NCI-H187 (cell line): ENCODE measurements at places on chromosomes 3 and 15.

DNA sequence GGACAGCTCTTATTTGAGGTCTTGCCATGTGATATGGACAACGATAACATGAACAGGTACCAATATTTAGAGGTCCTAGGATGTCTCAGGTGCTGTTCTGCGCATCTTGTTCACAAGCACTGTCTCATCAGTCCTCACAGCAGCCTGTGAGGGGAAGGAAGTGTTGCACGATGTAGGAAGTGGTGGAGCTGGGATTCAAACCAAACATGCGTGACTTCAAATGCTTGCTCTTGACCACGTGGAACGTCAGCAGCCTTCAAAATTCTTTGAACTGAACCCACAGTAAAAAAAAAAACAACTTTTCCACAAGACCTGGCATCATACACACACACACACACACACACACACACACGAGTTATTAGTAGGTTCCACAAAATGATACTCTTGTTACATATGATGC, 153.4 kb upstream of the SMAD3 start:
- no peak for DNase-seq

DNA sequence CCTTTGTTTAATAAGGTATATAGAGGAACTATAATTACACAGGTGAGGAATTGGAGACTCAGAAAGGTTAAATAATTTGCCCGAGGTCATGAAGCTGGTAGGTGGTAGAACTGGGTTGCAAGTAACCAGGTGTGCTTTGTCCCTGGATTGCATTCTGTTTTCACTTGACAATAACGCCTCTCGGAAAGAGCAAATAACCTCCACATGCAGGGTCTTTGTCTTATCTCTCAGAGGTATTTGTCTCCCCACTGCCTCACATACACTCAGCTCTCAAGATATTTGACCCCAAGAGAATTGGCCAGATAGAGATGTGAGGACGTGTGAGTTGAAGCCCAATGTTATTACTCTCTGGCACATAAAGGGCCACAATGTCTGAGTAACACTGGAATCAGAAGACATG, 320.9 kb upstream of the ONECUT1 start:
- no peak for DNase-seq

DNA sequence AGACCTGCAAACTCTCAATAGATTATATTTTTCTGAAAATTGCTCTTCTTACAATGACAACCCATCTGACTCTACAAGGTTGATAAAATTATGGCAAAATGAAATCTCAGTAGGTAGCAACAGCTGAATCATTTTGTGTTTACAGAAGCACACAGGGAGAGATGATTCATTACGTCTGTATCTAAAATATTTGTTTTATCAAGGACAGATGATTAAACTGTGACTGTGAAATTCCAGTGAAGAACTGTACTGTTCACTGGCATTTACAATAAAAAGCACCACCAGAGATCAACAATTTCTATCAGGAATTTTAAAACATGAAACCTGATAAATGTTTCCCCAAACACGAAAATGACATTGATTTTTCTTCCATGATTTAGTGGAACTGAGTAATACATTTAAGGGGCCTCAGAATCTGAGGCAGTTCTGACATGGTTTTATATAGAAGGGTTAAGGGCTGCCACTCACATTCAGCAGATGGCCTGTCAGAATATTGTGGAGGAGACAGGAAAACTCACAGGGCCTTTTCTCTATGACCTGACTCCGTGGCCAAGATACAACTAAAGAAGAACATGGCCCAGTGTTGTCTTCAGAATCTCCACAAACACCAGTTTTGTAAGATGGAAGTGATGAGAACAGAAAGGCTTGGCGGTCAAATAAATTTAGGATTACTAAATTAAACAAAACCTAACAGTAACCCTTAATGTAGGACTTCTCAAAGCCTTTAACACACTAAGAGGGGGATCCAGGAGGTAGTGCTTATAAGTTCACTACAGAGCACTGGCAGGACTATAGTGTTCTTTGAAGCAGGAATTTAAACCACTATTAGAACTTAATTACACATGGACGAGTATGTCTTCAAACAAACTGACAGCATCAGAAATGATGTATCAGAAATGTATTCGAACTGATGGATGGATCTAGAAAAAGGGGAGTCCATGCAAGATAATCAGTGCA, 25.9 kb downstream of the RAD18 start:
- DNase-seq = no peak

DNA sequence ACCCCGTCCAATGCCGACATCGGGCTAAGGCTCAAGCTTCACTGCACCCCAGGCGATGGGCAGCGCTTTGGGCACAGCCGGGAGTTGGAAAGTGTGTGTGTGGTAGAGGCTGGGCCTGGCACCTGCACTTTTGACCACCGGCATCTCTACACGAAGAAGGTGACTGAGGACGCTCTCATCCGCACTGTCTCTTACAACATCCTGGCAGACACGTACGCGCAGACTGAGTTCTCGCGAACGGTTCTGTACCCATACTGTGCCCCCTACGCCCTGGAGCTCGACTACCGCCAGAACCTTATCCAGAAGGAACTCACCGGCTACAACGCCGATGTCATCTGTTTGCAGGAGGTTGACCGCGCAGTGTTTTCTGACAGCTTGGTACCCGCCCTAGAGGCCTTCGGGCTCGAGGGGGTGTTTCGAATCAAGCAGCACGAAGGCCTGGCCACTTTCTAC, 1.0 kb downstream of the PDE12 start:
- DNase-seq = no peak

DNA sequence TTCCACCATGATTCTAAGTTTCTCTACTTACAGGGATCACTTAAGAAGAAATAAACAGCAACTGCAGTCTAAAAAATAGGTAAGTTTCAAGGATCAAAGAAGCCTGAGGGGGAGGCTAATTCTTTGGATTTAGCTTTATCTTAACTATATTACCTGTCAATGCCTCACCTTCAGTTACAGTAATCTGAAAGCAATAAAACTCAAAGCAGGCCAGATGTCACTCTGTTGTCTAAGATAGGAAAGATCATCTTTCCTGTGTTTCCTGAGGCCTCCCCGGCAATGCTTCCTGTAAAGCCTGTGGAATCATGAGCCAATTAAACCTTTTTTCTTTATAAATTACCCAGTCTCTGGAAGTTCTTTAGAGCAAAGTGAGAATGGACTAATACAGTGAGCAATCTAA, 60.2 kb downstream of the NPTN start:
- no peak for DNase-seq

DNA sequence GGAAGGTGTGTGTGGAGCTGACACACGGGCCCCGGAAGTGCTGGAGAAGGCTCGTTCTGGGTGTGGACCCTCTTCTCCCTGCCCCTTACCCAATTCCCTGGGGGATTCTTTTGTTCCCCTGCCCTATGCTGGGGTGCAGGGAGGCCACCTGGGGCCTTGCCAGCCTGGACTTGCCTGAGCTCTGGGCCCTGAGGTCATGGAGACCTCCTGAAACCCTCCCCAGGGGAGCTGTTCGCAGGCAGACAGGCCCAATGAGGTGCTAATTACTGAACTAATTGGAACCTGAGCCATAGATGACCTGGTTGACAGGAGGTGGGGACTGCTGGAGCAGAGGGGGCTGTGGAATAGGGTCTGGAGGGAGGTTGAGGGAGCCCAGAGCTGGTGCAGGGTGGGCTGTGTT, 9.4 kb upstream of the C15orf39 start:
- no peak for DNase-seq

- DNase-seq = no peak
These were observed 205.4 kb upstream of the UBE2E1 start for GRCh38 chr3:23600167-23600871.

- no peak for DNase-seq
These were observed 7.6 kb upstream of the COL8A1 start for GRCh38 chr3:99630815-99631214.

DNA sequence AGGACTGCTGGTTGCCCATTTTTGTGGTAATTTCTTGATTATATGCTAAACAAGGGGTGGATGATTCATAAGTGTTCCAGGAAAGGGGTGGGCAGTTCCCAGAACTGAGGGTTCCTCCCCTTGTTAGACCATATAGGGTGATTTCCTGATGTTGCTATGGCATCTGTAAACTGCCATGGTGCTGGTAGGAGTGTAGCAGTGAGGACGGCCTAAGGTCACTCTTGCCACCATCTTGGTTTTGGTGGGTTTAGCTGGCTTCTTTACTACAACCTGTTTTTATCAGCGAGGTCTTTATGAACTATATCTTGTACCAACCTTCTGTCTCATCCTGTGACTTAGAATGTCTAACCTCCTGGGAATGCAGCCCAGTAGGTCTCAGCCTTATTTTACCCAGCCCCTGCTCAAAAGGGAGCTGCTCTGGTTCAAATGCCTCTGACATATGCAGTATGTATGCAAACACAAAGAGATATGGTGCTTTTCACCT, 46.2 kb downstream of the C3orf38 start:
- no peak for DNase-seq

GRCh38 chr3:58167431-58168351, 43.1 kb downstream of the DNASE1L3 start:
- no peak for DNase-seq

DNA sequence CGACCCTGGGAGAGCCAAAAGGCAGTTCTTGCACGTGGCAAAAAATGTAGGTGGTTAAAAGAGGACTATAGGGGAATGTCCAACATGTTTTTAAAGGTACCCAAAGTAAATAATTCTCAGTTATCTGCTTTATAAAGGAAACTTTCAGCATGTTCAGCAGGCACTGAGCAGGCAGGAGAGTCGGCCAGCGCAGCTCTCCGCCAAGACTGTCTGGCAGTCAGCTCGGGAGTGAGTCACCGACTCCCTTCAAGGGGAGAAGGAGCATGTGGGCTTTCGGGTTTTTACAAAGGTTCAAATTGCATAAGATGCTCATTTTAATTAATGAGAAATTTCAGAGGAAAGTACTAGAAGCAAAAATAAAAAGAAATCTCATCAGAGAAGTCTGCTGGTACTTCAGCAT, 7.0 kb downstream of the GABRA5 start:
- DNase-seq = no peak

DNA sequence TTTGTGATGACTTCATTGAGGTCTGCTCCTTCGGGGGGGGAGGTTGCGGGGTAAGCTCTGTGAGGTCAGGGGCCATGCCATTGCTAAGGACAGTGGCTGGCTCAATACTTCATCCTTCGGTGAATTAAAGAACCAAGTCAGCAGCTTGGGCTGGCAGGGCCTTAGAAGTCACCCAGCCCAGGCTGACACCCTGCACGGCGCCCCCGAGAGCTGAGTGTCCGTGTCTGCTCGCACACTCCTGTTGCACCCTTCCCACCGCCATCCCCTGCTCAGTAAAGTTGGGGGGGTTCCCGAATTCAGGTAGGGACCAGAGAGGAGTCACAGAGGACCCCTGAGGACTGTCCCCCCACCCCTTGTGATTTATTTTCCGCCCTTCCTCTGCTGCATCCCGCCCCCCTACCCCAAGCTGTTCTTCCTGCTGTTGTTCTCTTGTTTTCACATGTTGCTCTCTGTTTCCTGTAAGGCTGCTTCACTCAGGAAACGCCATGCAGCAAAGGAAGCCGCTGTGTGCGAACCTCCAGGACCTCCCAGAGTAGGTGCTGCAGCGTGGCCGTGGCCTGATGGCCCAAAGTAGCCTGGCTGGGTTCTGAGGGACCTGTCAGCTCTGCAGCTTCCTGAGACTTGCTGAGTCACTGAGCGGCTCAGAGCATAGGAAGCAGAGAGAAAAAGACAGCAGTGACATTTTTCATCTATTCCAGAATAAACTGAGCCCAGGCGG, 14.4 kb downstream of the EFCC1 start:
- DNase-seq = no peak

DNA sequence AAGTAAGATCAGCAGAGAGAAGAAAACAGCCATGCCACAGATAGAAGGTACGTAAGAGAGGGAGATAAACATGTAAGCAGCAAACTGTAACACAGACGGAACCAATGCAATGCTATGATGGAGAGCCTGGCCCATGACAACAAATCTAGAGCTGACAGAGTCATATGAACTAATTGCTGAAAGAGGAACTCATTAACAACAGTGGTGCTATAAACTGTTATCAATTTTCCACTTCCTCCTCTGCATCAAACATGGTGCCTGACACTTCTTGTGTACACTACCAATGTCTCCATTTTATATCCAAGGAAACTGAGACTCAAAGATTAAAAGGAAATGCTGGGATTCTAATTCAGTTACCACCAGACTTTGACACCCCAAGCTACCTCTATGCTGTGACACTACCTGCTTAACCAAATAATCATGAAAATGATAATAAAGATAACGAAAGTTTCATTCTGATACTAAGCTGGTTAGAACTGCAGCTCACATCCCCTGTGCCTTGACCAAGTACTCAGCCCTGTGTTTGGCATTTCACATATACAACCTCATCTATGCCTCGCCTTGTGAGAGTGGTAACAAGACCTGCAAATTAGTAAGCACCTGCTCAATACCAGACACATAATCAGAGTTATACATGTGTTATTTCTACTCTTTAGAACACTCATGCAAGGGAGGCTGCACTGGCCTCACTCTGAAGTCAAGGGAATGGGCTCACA, 79.3 kb downstream of the ANO10 start:
- DNase-seq = no peak

DNA sequence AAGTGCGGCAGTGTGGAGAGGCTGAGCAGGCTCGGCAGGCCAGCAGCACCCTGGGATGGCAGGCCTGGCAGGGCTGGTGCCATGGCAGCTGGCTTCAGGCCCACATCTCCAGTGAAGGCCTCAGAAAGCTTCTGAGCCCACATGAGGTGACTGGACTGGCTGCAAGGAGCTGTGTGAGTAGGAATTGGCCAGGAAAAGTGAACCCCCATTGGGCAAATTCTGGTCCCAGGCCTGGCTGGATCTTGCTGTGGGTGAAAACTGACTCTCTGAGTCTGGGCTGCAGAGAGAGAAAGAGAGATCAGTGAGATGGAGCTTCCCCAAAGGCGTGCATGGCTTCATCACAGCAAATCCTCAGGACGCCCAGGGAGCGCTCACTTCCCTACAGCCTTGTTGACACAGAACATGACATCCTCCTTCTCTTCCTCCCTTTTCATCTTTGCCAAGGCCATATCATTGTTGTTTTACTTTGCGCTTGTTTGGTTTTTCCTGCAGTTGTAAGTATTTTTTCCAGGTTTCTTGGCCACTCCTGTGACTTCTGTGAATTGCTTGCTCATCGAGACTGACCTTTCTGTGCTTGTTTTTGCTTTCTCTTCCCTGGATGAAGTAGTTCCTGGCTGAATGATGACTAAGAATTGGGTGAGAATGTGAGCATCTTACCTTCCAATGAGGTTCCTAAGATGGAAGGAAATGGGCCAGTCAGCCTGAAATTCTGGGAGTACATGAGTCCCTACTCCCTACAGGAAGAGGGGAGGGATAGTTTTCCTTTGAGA, 299.1 kb downstream of the TLE3 start:
- no peak for DNase-seq

DNA sequence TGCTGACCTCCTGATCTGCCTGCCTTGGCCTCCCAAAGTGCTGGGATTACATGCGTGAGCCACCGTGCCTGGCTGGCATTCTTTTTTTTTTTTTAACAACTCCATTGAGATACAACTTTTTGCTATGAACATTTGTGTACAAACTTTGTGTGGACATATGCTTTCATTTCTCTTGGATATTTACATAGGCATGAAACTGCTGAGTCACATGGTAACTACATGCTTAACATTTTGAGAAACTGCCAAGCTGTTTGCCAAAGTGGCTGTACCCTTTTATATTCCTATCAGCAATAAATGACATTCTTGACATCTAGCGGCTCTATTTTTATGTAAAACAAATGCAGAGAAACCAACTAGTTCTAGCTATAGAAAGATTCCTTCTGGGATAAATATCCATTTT, 8.7 kb upstream of the YEATS2 start:
- DNase-seq = no peak

GRCh38 chr3:122168044-122168443, 15.4 kb upstream of the CASR start:
- DNase-seq = no peak
